H9 (cell line): ENCODE measurements at places on chromosomes 12 and 14. TPM values are rescaled to one million over a fixed set of nuclear protein-coding genes. Genes with fewer than 3 reads are reported as not detected.

- no peak for DNase-seq
- no peak overlapping the region for H3K4me3 ChIP-seq
- H3K27me3 ChIP-seq, result no peaks in the 10 kb centered on the region
- H3K4me1 ChIP-seq, result 0 out of 2 replicates have a peak, but pooled peaks cover 2% of the 10 kb centered on the region
- peaks cover 3% of the 10 kb centered on the region; the same call in 2 of the 3 replicates for H3K36me3 ChIP-seq
These were observed 472.3 kb upstream of the SOX5 start for GRCh38 chr12:24421759-24422158.

DNA sequence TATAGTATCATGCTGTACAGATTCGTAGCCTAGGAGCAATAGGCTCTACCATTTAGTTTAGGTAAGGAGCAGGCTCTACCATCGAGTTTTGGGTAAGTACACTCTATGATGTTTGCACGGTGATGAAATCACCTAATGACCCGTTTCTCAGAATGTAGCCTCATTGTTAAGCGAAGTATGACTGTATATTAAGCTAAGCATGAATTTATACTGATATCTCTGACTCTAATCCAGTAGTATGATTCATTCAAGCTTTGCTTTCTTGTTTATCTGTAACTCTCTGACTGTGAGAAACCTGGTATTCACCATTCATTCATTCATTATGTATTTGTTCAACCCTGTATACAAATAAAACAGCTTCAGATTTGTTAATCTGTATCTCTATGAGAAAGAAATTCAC is 283.9 kb upstream of the PRICKLE1 start:
- H3K27ac ChIP-seq, result no peak overlapping the region
- DNase-seq, result no peak
- no peaks in the 10 kb centered on the region for H3K36me3 ChIP-seq
- H3K4me3 ChIP-seq, result no peak overlapping the region

DNA sequence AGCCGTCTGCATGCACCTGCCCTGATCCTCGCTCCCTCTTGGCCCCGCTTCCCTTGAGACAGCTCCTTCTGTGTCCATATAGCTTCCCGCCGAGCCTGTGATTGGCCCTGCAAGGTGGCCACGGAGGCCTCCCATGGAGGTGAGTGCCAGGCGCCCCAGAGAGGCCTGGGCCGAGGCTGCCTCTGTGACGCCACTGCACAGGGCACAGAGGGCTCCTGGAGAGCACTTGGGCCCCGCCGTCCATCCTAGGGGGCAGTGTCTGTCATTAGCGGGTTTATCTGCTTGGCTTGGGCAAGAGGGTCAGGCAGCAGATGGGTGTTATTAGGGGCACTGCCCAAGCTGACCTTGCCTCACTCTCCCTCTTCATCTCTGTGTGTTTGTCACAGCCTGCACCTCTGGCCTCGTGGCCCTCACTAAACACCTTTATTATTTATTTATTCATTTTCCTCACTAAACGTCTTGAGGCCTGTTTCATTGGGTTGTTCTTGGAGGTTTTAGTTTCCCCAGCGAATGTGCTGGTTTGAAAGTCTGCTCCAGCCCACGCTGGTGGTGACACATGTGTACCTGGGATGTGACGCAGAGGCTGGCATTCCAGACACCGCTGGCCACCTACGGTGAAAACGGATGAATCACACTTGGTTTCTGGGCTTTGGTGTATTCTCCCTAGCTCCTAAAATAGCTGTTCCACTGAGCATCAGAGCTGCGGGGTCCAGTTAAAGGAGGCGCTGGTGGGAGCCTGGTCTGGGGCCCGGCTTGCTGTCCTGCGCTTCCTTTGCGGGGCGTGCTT is 5.9 kb downstream of the ZFYVE21 start:
- no peak for DNase-seq
- no peak overlapping the region for H3K27ac ChIP-seq
- no peak overlapping the region for H3K4me3 ChIP-seq

DNA sequence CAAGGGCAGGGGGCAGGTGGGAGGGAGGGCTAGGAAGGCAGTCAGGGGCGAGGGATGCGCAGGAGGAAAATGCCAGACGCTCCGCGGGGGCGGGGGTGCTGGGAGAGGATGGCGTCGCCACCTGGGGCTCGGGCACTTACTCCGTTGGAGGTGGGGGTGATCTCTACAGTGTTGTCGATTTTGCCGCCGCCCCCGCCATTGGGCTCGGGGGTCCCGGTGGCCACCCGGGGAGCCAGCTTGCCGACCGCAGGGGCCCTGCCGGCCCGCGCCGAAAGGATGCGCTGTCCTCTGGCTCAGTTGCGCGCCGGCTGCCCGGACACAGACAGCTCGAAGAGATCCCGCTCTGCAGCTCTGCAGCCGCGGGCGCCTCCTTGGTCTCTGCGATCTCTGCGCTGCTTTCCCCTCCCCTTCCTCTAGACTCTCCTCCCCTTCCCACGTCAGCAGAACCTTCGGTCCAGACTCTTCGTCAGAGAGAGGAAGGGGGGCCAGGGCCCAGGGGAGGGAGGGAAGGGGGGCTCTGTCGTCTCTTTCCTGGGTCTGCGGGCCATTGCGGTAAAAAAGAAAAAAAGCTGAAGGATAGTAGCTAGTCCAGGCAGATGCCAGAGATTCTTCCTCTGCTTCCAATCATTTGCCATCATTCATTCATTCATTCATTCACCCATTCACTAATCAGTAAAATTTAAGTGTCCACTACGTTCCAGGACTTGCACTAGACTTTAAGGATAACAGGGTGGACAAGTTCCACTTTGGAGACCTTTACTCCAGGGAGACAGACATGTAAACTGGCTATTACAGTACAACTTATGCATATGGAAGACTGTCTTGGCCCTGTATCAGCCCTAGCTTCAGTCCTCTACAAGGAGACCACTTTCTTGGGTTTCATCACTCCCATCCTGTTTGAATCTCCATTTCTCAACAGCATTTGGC is at the start of gene SLC22A17:
Gene SLC22A17 (minus strand): TSS at position 382 of the 927 bp plus-strand sequence.
- no peaks in the 10 kb centered on the region; the same call in 1 of the 2 replicates for H3K27me3 ChIP-seq
- H3K27ac ChIP-seq, result no peak within 1 kb of the TSS
- peak; percentile 90 for DNase-seq
- H3K4me3 ChIP-seq, result peak within 1 kb of the TSS; percentile 71
- peaks cover 15% of the 10 kb centered on the region for H3K36me3 ChIP-seq
- H3K4me1 ChIP-seq, result 0 out of 2 replicates have a peak, but pooled peaks cover 2% of the 10 kb centered on the region

DNA sequence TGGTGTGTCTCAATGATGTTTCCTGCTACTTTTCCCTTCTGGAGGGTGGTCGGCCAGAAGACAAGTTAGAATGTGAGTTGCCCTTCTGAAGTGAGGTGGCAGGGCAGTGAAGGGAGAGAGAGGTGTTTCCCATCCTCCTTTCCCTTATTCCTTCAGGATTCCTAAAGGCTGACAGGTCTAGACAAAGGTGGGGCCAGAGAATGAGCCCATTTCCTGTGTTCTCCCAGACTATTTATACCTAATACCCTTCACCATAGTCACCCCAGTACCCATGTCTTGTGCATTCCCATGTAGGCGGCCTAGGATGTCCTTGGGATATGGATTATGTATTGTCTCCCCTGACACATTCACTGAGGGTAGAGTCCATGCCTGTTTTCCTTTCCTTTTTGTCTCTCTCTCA is 7.0 kb downstream of the DGKA start:
- H3K27me3 ChIP-seq, result no peaks in the 10 kb centered on the region; the same call in 1 of the 2 replicates
- DNase-seq, result no peak
- H3K4me1 ChIP-seq, result no peaks in the 10 kb centered on the region; the same call in 1 of the 2 replicates
- no peak overlapping the region for H3K4me3 ChIP-seq

DNA sequence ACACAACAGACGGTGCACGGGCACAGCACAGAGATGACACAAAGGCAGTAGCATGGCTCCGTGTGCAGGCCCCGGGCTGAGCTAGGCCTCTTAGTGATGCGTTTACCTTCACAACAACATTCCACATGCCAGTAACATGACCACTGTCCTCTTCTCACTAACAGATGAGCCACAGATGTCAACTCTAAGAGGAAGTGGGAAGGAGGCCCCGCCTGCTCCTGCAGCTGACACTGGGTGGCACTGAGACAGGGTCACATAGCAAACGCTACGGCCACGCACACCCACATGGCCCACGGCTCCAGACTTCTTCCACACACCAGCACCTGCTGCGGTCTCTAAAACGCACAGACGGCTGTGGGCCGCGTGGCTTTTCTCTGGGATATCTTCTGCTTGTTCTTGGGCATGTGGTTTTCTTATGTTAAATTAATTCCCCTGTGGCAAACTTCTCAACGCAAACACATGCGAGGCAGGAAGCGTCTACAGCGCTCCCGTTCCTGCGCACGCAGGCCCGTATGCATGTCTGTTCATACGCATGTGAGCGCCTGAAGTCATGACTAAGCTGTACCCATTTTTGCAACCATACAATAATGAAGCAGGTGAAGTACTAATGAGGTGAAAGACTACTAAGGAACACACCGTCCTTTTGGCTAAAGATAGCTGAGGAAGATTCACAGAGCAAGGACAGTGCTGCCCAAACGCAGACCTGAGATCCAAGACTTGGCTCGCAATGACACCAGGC is 26.8 kb downstream of the AMN start:
- H3K4me3 ChIP-seq, result no peak overlapping the region
- H3K4me1 ChIP-seq, result no peaks in the 10 kb centered on the region
- no peaks in the 10 kb centered on the region for H3K27me3 ChIP-seq
- DNase-seq, result no peak
- no peak overlapping the region for H3K27ac ChIP-seq
- peaks cover 82% of the 10 kb centered on the region for H3K36me3 ChIP-seq

DNA sequence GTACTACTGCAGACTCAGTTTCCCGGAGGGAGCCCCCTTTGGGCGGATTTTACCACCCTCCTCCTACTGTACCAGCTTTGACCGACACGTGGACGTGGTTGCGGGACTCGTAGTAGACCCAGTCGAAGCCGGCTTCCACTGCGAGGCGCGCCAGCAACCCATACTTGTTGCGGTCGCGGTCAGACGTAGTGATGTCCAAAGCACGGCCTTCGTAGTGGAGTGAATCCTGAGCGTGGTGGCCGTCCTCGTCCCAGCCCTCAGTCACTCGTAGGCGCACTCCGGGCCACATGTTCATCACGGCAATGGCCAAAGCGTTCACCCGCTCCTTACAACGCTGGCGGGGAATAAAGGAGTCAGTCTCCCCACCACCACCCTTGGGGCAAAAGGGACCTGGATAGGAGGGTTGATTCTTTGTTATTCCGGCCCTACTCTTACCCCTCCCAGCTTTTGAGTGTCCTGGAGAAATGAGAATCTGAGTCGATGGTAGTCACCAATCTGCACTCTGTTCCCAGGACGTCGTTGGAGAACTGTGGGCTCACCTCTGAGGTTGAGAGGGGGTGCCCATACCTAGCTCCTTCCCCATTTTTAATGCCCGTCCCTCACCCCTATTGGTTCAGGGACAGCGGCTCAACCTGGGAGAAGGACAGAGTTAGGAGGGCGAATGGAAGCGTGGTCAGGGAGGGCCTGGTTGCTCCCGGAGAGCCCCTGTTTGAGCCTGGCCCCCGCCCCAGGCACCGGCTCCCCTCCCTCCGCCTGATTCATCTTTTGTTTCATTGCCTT is 3.4 kb downstream of the DHH start:
- H3K4me3 ChIP-seq, result peak overlapping the region; percentile 77
- peaks cover 72% of the 10 kb centered on the region for H3K27me3 ChIP-seq
- H3K4me1 ChIP-seq, result no peaks in the 10 kb centered on the region
- no peak overlapping the region for H3K27ac ChIP-seq

DNA sequence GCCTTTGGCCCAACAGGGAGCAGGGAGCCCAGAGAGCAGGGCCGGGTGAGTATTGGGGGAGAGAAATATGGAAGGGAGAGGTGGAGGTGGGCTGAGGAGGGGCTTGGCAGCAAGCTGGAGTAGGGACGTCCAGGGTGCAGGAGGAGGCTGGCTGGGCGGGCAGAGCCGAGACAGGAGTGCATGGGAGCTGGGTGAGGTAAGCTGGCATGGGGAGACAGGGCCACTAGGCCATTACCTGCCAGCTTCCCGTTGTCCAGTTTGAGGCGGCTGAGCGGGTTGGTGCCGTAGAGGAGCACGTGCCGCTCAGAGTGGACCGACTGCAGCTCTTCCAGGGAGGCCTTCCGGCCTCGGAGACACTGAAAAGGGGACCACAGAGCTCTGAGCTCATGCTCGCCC is 18.3 kb downstream of the SLC48A1 start:
- no peaks in the 10 kb centered on the region for H3K4me1 ChIP-seq
- DNase-seq, result no peak
- no peak overlapping the region for H3K4me3 ChIP-seq
- peaks cover 40% of the 10 kb centered on the region; the same call in 2 of the 3 replicates for H3K36me3 ChIP-seq
- H3K27me3 ChIP-seq, result no peaks in the 10 kb centered on the region
- no peak overlapping the region for H3K27ac ChIP-seq

DNA sequence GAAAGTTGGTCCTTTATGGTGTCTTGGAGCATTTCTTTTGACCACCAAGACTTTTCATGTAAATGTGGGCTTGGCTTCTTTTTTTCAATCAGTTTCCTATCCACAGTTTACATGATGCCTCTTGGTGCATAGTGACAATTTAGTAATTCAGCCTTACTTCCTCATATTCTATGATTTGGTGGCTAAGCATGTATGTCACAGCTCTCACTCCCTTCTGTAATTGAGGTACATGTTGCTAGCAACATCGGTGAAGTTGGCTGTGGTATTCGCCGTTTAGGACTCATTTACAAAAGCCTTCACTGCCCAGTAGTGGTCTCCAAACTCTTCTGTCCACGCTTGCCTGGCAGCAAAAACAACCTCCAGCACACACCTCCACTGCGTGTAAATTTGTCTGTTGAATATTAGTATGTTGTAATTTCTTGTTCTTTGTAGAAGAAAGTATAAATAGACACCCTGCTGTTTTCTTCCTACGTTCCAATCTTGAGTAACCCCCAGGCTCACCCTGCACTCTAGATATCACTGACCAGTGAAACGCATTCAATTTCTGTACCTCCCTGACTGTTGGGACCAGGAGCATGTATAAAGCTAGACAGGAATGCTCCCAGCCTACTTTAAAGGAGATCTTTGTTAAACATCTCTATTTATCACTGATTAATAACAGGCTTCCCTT is 90.4 kb downstream of the PPP2R5C start:
- no peak overlapping the region for H3K4me3 ChIP-seq
- H3K36me3 ChIP-seq, result no peaks in the 10 kb centered on the region; the same call in 2 of the 3 replicates
- DNase-seq, result no peak
- no peaks in the 10 kb centered on the region for H3K4me1 ChIP-seq
- H3K27me3 ChIP-seq, result no peaks in the 10 kb centered on the region
- no peak overlapping the region for H3K27ac ChIP-seq

GRCh38 chr12:62403031-62403430 is 63.6 kb upstream of the MON2 start:
- H3K27me3 ChIP-seq, result no peaks in the 10 kb centered on the region
- no peak for DNase-seq
- no peak overlapping the region for H3K4me3 ChIP-seq

GRCh38 chr12:6666211-6666610 is 3.3 kb upstream of the ING4 start:
- H3K36me3 ChIP-seq, result peaks cover 28% of the 10 kb centered on the region
- no peak for DNase-seq
- no peaks in the 10 kb centered on the region for H3K4me1 ChIP-seq
- H3K27me3 ChIP-seq, result no peaks in the 10 kb centered on the region
- no peak overlapping the region for H3K27ac ChIP-seq

TMTC2 gene
- total RNA-seq, result 2.8 and 3.1 TPM in 2 replicates

SLC39A5 gene
- total RNA-seq, result 0.15 TPM in 1 of 2 replicates, not detected in the other

CDKL1 gene
- total RNA-seq, result 0.72 and 1.8 TPM in 2 replicates

INSM2 gene
- not detected in 2 replicates for total RNA-seq
